HuH-7.5 (cell line): ENCODE measurements at places on chromosomes 1 and 21.

DNA sequence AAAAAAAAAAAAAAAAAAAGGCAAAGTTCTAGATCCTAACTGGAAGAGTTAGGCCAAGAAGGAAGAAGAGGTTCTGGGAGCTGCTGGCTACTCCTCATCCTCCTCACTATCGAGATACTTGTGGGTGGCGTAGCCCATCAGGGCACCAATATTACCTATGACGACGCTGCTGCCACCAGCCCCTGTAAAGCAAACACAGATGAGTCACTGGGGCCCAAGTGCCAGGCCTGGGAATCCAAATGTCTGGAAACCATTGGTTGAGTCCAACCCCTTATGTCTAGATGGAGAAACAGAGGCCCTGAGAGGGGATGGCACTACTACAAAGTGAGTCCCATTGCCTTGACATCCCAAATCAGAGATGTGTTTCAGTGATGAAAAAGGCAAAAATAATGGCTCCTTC is 5.7 kb downstream of the IFI6 start:
- DNase-seq = no peak

- DNase-seq = no peak
Observed at GRCh38 chr1:30688920-30689794, 34.2 kb downstream of the MATN1 start.

DNA sequence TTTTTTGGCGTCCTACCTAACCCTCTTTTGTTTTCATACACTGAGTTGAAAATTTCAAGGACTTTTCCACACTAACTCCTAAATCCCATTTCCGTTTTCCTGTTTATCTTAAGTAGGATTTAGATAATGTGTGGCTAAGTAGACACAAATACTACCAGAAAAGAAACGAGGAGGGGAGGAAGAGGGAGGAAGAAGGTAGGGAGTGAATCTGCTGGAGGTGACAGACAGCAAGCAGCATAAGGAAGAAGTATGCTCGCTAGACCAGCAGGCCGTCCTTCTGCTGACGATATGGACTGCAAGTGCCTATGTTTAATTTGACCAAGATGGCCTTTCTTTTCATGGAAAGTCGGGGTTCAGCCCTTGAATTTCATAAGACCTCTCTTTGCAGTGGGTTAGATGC is 256.9 kb upstream of the RAB4A start:
- no peak for DNase-seq

DNA sequence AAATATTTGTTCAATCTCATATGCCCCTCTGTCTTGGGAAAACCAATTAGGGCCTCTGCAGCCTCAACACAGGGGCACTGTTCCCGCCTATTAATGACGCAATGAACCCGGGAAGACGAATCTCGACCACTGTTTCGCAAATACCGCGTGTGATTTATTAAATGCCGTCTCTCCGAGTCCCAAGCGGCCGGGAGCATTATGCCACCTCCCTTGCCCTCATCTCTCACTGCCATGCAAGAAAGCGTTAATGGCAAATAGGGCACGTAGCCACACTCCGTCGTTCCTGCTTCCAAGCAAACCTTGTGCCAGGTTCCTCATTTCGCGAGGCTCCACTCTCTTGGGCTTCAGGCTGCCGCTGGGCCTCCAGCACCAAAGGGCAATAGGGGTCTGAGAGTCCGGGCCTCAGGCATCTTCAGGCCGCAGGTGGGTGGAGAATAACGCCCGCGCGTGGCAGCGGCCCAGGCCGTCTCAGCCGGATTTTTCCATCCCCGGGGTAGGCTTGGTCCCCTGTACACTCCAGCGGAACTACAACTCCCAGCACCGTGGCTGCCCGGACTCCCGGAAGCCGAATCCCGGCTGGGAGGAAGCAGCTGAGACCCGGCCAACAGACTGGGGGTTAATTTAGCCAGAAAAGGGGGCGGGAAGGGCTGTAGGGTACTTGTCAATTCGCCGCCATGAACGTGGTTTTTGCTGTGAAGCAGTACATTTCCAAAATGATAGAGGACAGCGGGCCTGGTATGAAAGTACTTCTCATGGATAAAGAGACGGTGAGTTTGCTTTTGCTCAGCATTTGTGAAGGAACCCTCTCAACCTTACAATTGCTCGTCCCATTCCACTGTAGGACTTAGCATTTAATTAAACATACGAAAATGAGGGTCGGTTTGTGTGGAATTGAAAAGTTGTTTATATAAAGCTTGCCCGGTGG is at the start of gene VPS45:
VPS45 (plus strand) TSS at position 593 of the 925 bp plus-strand sequence; CDS start at position 675, 82 bp downstream.
- DNase-seq = peak; percentile 76

DNA sequence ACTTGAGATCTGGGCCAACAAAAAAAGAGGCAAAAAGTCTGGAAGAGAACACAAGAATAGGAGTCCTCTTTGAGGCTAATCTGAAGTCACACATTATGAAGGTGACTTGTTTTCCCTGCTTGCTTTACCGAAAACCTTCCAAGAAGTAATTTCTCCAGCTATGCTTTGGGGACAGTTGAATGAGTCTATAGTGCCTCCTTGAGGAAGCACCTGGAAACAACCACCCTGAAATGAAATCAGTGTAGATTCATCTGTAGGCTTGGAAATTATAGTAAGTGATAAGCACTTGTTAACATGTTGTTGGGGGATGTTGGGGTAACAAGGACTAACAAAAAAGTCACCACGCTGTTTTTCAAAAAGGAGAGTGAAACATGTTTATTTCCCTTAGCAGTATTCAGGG is 23.4 kb upstream of the RPTN start:
- DNase-seq = no peak

- DNase-seq = no peak
Observed at GRCh38 chr1:172837816-172838679, 179.1 kb downstream of the FASLG start.

DNA sequence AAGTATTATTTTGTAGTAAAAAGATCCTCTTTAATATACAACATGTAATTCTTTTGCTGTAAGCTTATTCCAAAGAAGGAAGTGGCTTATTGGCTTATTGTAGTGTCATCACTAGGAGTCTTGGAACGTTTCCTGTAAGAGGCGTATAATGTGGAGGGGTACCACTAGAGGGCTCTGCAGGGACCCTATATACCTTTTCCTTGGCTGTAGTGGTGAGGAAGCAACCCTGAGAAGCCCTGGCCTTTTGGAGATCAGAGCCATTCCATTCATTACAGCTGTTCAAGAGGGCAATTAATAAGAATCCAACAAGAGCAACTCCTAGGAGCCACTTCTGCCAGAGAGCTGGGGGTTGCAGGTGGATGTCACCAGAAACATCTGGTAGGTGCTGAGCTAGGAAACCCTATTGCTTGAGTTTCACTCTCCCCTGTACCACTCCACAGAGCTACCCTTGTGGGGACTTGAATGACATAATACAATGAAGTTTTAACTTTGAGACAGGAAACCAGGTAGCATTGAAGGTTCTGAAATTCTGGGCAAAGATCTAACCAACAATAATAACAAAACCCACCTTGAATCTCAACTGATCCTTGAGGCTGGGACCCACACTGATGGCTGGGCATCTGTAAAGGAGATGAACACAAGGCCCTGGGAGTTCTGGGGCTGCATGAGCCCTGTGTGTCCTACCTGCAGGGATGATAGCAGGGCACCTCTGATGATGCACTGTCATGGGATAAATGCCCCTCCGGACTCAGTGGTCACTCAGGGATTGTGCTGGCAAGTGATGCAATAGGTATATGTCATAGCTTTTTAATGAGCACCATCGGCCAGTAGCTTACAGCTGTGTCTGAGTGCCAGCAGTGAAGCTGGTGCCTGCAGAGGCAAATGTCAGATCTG is 160.2 kb upstream of the COA6 start:
- peak; percentile 55 for DNase-seq

DNA sequence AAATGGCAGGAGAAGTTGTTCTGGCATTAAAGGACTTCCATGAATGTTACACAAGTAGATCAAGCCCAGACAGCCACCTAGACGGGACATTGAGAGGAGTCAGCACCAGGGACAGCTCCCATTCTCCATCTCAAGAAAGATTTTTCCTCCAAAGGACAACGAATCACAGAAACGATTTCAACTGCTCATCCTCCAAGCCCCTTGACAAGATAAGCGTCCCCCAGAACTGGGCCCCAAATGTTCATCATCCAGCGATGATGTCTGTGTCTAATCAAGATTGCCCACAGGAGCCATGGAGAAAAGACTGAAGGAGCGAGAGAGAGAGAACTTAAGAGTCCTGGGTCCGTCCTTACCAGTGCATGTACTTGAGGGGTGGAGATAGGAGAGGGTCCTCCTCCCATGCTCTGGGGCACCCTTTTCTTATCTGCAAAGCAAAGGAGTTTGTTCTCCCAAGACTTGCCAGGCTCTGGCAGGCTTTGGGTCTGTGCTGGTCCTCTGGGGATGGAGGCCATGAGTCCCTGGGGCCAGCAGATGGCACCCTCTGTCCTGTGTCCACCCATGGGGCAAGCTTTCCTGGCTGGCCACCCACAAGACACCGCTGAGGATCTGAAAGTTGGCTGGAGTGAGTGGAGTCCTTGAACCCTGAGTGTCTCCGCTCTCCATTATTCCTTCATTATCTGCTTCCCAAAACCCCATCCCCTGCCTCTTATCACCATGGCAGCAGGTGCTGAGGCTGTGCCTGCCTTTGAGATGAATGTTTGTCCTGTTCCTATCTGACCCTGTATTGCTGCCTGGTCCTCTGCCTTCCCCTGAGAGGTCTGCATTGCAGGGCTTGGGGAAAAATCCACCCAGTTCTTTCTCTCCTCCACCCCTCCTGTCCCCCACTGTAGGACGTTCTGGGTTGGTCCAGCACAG is 164.6 kb downstream of the ACTL8 start:
- DNase-seq = peak; percentile 21

GRCh38 chr1:196423612-196424011 is 184.6 kb downstream of the KCNT2 start:
- no peak for DNase-seq

DNA sequence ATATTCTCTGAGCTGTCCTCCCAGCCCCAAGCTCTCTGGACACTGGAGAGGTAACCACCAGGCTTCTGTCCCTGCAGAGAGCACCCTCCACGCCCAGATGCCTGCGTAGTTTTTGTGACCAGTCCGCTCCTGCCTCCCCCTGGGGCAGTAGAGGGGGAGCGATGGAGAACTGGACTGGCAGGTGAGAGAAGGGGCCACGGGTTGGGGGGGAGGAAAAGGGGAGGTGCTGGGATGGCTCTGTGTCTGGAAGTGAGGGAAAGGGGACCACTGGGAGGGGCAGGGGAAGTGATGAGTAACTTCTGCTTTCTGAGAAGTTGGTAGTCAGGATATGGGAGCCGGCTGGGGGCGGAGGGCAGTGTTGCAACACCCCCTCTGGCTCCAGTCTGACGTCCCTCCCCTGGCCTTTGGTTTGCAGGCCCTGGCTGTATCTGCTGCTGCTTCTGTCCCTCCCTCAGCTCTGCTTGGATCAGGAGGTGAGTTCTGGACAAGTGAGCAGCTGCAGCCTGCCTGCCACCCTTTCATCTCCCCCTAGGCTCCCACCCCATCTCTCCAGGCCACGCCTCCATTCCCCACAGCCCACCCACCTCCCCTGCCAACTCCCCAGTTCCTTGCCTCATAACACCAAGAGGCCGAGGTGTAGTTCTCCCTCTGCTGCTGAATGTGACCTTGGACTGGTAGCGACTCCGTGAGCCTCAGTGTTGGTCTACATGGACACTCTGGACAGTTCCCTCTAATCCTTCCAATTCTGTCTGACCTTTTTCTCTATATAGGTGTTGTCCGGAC is 3.1 kb downstream of the ADAMTSL4 start:
- peak; percentile 94 for DNase-seq

GRCh38 chr1:221696027-221696426 is 45.9 kb downstream of the DUSP10 start:
- no peak for DNase-seq

DNA sequence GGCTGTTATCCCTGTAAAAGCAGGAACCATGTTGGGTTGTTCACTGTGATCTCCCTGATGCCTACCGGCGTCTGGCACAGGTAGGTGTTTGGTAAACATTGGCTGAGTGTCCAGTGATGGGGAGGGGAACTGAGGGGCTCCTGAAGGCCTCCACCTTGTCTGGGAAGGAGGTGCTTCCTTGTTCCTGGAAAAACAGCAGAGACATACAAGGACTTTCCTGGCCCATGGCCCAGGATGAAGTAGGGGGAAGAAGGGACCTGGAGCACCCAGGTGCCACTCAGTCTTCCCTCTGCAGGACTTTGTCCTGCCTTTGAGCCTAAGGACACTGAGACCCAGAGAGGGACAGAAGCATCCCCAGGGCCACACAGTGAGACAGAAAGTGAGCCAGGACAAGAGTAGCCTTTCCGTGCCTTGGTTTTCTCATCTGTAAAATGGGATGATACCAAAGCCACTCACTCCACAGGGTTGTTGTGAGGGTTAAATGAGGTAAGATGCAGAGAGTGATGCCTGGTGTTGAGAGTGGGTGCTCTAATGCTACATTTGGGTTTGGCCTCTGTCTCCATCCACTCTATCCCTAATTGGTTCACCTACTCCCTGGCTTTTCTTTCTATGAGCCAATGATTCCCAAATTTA is 6.1 kb upstream of the HEYL start:
- no peak for DNase-seq

- DNase-seq = no peak
Observed at GRCh38 chr21:17388226-17388625, 124.6 kb upstream of the CXADR start.

- no peak for DNase-seq
Observed at GRCh38 chr1:98368995-98369394, 292.5 kb upstream of the SNX7 start.

DNA sequence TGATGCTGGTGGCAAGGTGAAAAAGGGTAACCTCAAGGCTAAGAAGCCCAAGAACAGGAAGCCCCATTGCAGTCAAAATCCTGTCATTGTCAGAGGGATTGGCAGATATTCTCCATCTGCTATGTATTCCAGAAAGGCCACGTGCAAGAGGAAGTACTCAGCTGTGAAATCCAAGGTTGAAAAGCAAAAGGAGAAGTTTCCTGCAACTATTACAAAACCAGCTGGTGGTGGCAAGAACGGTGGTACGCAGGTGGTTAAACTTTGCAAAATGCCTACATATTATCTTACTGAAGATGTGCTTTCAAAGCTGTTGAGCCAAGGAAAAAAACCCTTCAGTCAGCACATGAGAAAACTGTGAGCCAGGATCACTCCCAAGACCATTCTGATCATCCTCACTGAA is 13.7 kb upstream of the VPS45 start:
- DNase-seq = no peak

GRCh38 chr1:106787520-106787919 is 269.0 kb upstream of the PRMT6 start:
- no peak for DNase-seq

GRCh38 chr1:214332946-214333798 is 52.2 kb downstream of the SMYD2 start:
- DNase-seq = peak; percentile 36

- no peak for DNase-seq
Observed at GRCh38 chr1:22039594-22040285, 12.8 kb upstream of the CDC42 start.

- DNase-seq = no peak
Observed at GRCh38 chr1:84538599-84538998, 32.2 kb upstream of the GNG5 start.

- DNase-seq = no peak
Observed at GRCh38 chr1:56535362-56535761, 44.0 kb downstream of the PLPP3 start.

- no peak for DNase-seq
Observed at GRCh38 chr1:87644579-87645190, 316.0 kb downstream of the LMO4 start.

- no peak for DNase-seq
Observed at GRCh38 chr1:29695803-29696202, 459.5 kb downstream of the PTPRU start.
